ENCODE measurements at places on chromosomes 11 and 22.
A peak's percentile ranks its signal among the peaks of the same experiment; 100 is the strongest.

DNA sequence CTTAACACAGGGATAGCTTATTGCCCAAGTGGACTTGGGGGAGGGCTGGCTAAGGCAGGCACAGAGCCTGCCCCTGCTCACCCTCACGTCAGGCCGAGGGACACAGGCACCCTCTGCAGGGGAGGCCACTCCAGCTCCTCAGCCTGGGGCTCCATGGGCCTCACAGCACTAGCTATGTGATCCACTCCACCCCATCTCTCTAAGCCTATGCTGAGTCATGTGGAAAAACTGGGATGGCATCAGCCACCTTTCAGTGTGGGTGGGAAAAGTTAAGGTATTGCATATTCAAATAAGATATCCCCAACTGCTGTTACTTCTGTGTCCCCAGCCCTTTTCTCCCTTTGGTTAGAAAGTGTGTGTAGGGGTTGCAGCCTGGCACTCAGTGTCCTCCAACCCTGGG is 22.3 kb downstream of the RANGAP1 start:
- H3K4me3 ChIP-seq: no peak overlapping the region
- no peaks in the 10 kb centered on the region for H3K27me3 ChIP-seq
- H3K36me3 ChIP-seq: peaks cover 60% of the 10 kb centered on the region
- H3K4me1 ChIP-seq: peaks cover 6% of the 10 kb centered on the region
- no peak for DNase-seq
- H3K27ac ChIP-seq: no peak overlapping the region

- H3K4me1 ChIP-seq: peaks cover 15% of the 10 kb centered on the region
- peaks cover 2% of the 10 kb centered on the region for H3K27me3 ChIP-seq
- no peak overlapping the region for H3K27ac ChIP-seq
- no peaks in the 10 kb centered on the region for H3K36me3 ChIP-seq
- H3K4me3 ChIP-seq: no peak overlapping the region
Observed at GRCh38 chr22:22111267-22111751, 128.7 kb upstream of the TOP3B start.

DNA sequence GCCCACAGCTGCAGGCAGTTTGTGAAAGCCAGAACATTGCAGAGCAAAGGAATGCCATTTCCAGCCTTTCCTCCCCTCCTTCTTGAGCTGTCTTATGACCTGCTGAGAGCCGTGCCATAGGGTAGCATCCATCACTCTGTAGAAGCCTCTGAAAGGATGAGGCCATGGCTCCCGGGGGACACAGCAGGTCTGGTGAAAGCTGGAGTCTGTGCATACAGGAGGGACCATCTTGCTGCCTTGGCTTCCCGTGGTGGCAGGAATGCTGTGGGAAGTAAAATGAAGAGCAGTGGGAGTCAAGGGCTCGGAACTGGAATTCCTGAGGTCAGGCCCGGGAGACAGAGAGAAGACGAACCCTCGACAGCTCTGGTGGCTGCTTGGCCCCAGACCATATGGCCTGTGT is 30.9 kb downstream of the ANO1 start:
- H3K4me1 ChIP-seq: peaks cover 5% of the 10 kb centered on the region
- H3K4me3 ChIP-seq: no peak overlapping the region
- H3K27ac ChIP-seq: no peak overlapping the region
- no peaks in the 10 kb centered on the region for H3K36me3 ChIP-seq

GRCh38 chr22:17990147-17990546 is 34.2 kb downstream of the MICAL3 start:
- no peaks in the 10 kb centered on the region for H3K36me3 ChIP-seq
- no peaks in the 10 kb centered on the region for H3K27me3 ChIP-seq
- DNase-seq: no peak
- H3K27ac ChIP-seq: no peak overlapping the region
- H3K4me3 ChIP-seq: no peak overlapping the region

- no peaks in the 10 kb centered on the region for H3K27me3 ChIP-seq
- peak; percentile 88 for DNase-seq
- peaks cover 89% of the 10 kb centered on the region for H3K4me1 ChIP-seq
- H3K27ac ChIP-seq: peak overlapping the region; percentile 95
- H3K36me3 ChIP-seq: peaks cover 73% of the 10 kb centered on the region
Observed at GRCh38 chr11:61054927-61055562, 47.2 kb upstream of the CD5 start.

DNA sequence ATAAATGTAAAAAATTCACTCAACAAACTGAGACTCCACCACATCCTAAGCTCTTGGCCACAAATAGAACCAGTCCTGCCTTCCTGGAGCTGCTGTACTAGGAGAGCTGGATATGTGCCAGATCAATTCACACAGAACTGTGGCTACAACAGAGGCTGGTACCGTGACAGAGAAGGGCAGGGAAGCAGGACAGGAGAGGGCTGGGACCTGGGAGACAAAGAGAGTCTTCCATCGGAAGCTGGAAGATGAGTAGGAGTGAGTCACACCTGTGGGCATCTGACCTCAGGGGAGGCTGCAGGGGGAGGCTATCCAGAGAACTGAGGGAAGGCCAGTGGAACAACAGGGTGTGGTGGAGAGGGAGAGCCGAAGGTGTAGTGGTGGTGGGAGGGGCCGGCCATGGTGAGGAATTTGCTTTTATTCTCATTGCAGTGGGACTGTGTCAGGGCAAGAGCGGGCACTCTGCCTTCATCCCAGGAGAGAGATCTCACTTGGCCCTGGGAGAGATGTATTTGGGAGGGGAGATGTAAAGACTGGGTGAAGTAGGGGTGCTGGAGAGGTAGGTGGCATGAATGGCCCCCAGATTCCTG is 1.9 kb upstream of the LTBP3 start:
- H3K36me3 ChIP-seq: no peaks in the 10 kb centered on the region
- H3K27ac ChIP-seq: peak overlapping the region; percentile 50
- H3K4me1 ChIP-seq: peaks cover 53% of the 10 kb centered on the region
- H3K27me3 ChIP-seq: no peaks in the 10 kb centered on the region
- no peak for DNase-seq
- peak overlapping the region; percentile 10 for H3K4me3 ChIP-seq

DNA sequence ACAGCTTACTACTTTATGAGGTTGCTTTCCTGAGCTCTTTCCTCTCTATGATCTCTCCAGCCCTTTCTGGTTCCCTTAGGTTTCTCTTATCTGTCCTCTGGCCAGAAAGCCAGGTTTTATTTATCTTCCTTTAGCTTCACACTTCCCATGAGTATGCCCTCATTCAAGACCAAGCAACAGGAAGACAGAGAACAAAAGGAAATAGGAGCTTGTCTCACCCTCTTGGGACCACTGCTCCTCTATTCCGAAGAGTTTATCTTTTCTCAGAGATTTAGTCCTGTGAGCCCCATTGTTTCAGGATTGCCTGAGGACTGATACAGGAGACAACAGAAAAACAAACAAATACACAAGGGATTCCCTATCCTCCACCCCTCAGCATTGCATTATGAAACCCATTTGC is 62.4 kb upstream of the CCDC179 start:
- H3K27me3 ChIP-seq: no peaks in the 10 kb centered on the region
- H3K36me3 ChIP-seq: no peaks in the 10 kb centered on the region
- no peak for DNase-seq

Measured in activated CD4-positive, alpha-beta memory T cell treated with anti-CD3 and anti-CD28 coated beads for 36 hours (primary cell).